ENCODE measurements at places on chromosomes 3 and 15. TPM values are rescaled to one million over a fixed set of nuclear protein-coding genes. Genes with fewer than 3 reads are reported as not detected.

ARHGAP31 gene
- 2.3 TPM for polyA plus RNA-seq

PP2D1 gene
- not detected for polyA plus RNA-seq

BLM gene
- 15.2 TPM for polyA plus RNA-seq

KIF15 gene
- polyA plus RNA-seq = 2.3 TPM

CHRM5 gene
- not detected for polyA plus RNA-seq

DNA sequence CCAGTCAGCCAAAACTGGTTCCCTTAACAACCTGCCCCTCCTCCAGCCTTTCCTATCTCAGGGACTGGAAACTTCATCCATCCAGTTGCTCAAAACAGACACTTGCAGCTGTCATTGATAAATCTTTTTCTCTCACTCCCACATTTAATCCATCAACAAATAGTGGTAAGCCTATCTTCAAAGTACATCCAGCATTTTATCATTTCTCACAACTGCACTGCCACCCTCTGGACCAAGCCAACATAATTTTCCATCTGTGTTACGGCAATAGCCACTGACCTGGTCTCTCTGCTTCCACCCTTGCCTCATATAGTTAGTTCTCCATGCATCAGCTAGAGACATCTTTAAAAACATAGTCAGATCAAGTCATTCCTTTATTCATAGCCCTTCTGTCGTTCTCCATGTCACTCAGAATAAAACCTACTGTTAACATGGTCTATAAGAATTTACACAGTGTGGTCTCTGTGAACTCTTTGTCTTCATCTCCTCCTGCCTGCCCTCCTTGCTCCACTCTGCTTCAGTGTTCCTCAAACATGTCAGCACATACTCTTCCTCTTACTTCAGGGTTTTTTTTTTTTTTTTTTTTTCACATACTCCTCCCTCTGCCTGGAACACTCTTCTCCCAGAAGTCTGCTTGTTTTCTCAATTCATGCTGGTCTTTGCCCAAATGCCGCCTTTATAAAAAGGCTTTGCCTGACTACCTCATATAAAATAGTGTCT is 102.5 kb upstream of the COL6A5 start:
- no peaks in the 10 kb centered on the region for H3K36me3 ChIP-seq
- no peak overlapping the region for H3K27ac ChIP-seq
- H3K4me1 ChIP-seq = no peaks in the 10 kb centered on the region
- no peak for DNase-seq
- no peak overlapping the region for H3K4me3 ChIP-seq
- H3K27me3 ChIP-seq = no peaks in the 10 kb centered on the region

DNA sequence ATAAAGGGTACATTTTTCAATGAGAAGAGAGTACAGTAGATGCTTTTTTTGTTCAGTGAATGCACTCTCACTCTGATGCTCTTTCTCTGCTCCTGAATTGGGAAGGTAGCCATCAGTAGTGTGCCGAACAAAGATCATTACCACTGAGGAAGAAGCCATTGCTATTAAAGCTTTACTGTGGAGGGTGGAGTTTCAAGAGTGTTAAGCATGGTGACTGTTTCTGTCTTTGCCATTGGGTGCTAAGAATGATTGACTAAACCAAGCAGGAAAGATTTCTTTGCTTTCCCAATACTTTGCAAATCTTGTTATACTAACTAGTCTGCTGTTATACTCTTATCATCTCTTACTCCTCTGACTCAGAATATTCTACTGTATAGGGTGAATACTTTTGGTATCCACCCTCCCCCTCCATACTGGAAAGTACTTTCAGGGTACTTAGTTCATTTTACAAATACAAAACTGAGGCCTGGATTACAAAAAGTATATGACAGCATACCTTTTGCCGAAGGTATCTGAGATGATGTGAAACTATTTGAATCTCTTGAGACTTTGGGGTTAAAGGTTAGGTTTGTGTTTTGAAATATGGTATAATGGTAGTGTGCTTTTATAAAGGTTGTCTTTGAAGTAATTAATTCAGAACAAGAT is 1.7 kb downstream of the RAB11A start:
- H3K36me3 ChIP-seq = no peaks in the 10 kb centered on the region
- H3K4me3 ChIP-seq = peak overlapping the region; percentile 99
- H3K27ac ChIP-seq = no peak overlapping the region

DNA sequence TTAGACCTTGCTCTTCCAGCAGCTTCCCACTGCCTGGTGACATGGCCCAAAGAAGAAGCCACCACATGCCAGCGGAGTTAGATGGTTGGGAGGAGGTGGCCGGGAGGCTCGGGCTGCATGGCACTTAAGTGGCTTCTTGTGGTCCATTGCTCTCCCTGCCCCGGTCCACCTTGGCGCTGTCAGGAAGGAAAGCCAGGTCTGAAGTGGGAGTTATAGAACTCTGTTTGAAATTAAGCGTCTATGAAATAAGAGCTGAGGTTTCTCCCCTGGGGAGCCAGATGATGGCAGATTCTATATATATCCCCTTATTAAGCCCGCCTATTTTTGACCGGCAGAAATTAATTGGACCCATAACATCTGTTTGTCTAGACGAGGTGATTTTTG is 61.2 kb downstream of the ITGA11 start:
- DNase-seq = no peak
- H3K4me1 ChIP-seq = no peaks in the 10 kb centered on the region
- no peaks in the 10 kb centered on the region for H3K36me3 ChIP-seq
- no peak overlapping the region for H3K4me3 ChIP-seq

- DNase-seq = no peak
- peaks cover 15% of the 10 kb centered on the region for H3K27me3 ChIP-seq
- H3K36me3 ChIP-seq = no peaks in the 10 kb centered on the region
- H3K4me3 ChIP-seq = peak overlapping the region; percentile 78
Measured at GRCh38 chr15:52529341-52529924, 753 bp upstream of the MYO5A start.

Measured in H1 (cell line).